ENCODE measurements at places on chromosomes 3 and 15. TPM values are rescaled to one million over a fixed set of nuclear protein-coding genes. Genes with fewer than 3 reads are reported as not detected.

FBLN2 gene
- 9.1 TPM for total RNA-seq

TMIE gene
- total RNA-seq: 2.0 TPM

SLC12A1 gene
- total RNA-seq: 0.98 TPM

NANOGP8 gene
- total RNA-seq: 0.25 TPM

NR1I2 gene
- total RNA-seq: 0.74 TPM

ACTRT3 gene
- total RNA-seq: 2.2 TPM

WDR82 gene
- 135 TPM for total RNA-seq

CELF6 gene
- 10.3 TPM for total RNA-seq

LRRIQ4 gene
- total RNA-seq: 0.49 TPM

RASL12 gene
- 2.2 TPM for total RNA-seq

CYP11A1 gene
- not detected for total RNA-seq

ZNF80 gene
- not detected for total RNA-seq

CHL1 gene
- total RNA-seq: 896 TPM

INAFM2 gene
- total RNA-seq: 11.3 TPM

C3orf85 gene
- total RNA-seq: not detected

NAALADL2 gene
- total RNA-seq: 2.7 TPM

ATP8B4 gene
- total RNA-seq: 4.4 TPM

NTRK3 gene
- total RNA-seq: 50.9 TPM

NSMCE3 gene
- 9.6 TPM for total RNA-seq

RPLP1 gene
- total RNA-seq: 57.3 TPM

AP3B2 gene
- 45.7 TPM for total RNA-seq

ARL14 gene
- not detected for total RNA-seq

MITF gene
- total RNA-seq: 0.98 TPM

STAC gene
- 3.9 TPM for total RNA-seq

ATP6V1A gene
- total RNA-seq: 145 TPM

NR2E3 gene
- total RNA-seq: not detected

EEF1AKMT4 gene
- 0.49 TPM for total RNA-seq

LIPH gene
- total RNA-seq: not detected

LDHAL6B gene
- not detected for total RNA-seq

HESX1 gene
- total RNA-seq: 0.25 TPM

PRR20G gene
- total RNA-seq: not detected

ACP3 gene
- 0.98 TPM for total RNA-seq

SH2D7 gene
- not detected for total RNA-seq

ZNF501 gene
- 17.5 TPM for total RNA-seq

SV2B gene
- total RNA-seq: 37.1 TPM

GXYLT2 gene
- total RNA-seq: 4.7 TPM

DNAH12 gene
- total RNA-seq: 0.74 TPM

PTH1R gene
- total RNA-seq: 0.98 TPM

CYP8B1 gene
- total RNA-seq: not detected

RHOV gene
- 8.9 TPM for total RNA-seq

GRIP2 gene
- 7.4 TPM for total RNA-seq

Data from temporal lobe (tissue), 4 donors.